ENCODE measurements at places on chromosomes 6 and 20.

- DNase-seq, result no peak
These were observed 248.8 kb downstream of the SOD2 start for GRCh38 chr6:159444056-159444760.

DNA sequence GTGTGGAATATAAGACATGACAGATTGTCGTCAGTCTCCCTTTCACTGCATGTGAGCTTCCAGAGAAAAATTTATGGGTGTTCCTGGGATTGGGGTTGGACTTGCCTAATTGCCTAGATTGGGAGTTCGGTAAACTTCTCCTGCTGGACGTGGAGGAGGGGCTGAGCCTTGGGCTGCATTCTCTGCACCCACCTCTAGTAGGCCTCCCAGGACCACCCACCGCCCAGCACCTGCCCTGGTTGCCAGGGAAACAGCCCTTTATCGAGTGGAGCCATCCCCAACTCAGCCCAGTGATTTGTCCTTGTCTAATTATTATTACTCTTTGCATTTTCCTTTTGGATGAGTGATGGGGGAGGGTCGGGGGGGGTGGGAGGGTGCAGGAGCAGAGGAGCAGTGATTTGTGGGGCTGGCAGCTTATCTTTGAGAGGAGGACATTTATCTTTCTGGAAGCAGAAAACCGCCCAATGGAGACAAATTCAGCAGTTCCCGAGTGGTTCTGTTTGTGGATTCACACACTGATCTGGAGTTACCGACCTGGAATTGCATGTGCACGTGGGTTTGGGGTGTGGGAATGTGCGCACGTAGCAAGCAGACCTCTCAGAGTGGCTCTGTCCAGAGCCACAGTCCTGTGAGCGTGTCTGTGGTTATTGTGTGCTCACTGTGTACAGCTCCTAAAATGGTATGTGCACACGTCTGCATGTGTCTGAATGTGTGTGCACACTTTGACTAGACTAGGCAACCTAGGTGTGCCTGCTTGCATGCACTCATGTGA, 104.5 kb downstream of the DHX35 start:
- peak; percentile 28 for DNase-seq

- DNase-seq, result no peak
These were observed 141.5 kb downstream of the C6orf118 start for GRCh38 chr6:165167861-165168260.

- DNase-seq, result no peak
These were observed 141.6 kb downstream of the BTBD9 start for GRCh38 chr6:38498085-38498484.

GRCh38 chr6:90494067-90494780, 92.6 kb downstream of the MAP3K7 start:
- no peak for DNase-seq

DNA sequence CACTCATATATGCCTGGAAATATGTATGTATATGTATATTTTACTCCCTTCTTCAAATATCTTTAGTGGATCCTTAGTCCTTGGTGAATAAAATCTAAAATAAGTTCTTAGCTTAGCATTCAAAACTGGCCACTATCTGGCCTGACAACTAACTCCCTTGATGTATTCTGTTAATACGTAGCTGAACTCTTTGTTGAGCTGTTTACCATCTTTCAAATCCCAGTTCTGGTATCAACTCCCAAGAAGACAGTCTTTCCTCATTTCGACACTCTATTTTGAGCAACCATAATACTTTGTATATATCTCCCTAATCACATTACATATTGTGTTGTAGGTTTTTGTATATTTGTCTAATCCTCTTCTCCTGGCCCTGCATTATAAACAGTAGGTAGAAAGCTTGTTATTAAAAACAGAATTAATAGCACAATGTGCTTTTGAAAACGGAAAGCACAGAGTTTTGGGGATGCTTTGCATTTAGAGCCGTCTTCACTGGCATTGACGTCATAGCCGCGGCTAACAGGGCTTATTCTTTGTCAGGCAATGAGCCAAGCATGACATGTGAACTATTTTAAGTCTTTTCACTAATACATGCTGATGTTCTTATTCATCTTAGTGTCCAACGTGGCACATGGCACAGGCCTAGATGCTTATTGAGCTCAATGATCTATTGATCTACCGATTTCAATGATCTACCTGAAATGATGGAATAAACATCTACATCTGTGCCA, 47.2 kb upstream of the CCN2 start:
- DNase-seq, result no peak

GRCh38 chr20:57653910-57654309, 33.7 kb upstream of the ZBP1 start:
- no peak for DNase-seq

DNA sequence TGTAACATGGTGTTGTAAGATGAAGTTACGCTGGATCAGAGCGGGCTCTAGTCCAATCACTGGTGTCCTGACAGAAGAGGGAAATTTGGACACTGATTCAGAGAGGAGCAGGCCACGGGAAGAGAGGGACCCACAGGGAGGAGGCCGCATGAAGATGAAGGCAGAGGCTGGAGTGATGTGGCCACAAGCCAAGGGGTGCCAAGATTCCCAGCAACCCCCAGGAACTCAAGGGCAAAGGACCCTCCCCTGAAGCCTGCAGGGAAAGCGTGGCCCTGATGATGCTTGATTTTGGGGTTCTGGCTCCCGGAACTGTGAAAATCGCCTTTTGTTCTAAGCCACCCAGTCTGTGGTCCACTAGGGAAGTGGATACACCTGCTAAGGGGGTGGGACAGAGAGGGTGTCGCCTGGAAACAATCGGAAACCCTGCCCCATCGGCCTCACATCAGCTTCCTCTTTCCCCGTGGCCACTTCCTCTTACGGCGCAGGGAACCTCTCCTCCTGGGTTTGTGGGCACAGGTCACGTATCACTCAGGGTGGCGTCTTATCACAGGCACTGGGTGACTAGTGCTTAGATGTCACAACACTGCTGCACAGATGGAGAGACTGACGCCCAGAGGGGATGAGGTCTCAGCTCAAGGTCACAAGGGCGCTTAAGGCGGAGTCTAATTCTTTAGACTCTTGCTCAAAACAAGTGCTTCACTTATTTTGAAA, 58.0 kb downstream of the SULF2 start:
- peak; percentile 91 for DNase-seq

DNA sequence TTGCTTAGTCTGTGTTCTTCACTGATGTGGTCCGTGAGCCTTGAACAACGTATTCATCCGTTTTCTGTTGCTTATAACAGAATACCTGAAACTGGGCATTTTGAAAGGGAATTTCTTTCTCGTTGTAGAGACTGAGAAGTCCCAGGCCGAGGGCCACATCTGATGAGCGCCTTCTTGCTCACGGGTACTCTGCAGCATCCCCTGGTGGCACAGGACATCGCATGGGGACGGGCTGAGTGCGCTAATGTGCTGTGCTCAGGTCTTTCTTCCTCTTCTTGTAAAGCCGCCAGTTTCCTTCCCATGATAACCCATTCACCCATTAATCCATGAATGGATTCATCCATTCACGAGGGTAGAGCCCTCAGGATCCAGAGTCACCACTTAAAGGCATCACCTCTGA, 161.0 kb downstream of the NFATC2 start:
- DNase-seq, result no peak

DNA sequence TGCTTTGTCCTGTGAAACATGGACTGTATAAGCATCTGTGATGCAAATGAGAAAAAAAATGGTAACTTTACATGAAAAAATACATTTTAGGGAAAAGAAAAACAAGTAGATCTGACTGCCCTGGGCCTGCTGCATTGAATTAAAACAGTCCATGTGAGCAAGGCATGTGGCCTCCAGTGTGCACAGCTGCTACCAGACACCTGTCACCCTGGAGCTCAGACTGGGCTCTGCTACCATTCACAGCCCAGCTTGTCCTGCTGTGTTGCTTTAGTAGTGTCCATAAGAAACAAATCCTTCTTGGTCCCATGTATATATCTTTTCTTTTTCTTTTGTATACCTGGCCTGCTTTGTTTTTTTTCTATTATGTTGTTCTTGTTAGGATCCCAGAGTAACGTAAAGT, 315.9 kb downstream of the NKAIN2 start:
- no peak for DNase-seq

DNA sequence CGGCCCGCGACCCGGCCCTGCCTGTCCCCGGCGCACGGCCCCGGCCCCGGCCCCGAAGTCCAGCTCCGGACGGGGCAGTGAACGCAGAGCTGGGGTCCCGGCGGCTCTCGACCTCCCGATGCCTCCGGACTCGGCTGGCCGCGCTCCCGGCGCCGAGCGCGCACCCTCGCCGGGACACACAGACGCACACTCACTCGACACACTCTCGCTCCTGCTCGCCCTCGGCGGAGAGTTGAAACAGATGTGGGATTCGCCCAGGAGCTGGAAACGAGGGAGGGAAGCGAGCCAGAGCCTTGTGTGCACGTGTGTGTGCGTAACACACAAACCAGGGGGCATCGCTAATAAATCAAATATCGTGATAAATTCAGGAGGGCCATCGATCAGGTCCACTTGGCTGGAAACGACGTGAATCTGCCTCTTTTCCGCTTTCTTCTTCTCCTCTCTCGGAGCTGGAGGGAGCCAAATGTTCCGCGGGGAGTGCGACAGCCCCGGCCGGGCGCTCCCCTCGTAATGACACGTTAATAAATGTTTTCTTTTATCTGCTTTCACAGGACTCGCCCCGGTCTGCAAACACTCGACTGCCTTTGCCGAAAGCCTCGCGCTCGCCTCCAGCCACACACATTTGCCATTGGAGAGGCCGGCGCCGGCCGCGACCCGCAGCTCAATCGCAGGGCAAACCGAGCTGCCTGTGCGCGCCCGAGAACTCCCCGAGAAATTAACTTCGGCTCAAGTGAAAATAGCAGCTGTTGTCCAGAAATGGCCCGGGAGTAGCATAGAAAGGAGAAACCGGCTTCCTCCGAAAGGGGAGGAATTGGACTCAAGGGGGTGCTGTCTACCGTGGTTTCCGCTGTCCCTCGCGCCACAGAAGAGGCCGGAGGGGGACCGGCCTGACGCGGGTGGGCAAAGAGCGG, 828 bp upstream of the SULF2 start:
- no peak for DNase-seq

DNA sequence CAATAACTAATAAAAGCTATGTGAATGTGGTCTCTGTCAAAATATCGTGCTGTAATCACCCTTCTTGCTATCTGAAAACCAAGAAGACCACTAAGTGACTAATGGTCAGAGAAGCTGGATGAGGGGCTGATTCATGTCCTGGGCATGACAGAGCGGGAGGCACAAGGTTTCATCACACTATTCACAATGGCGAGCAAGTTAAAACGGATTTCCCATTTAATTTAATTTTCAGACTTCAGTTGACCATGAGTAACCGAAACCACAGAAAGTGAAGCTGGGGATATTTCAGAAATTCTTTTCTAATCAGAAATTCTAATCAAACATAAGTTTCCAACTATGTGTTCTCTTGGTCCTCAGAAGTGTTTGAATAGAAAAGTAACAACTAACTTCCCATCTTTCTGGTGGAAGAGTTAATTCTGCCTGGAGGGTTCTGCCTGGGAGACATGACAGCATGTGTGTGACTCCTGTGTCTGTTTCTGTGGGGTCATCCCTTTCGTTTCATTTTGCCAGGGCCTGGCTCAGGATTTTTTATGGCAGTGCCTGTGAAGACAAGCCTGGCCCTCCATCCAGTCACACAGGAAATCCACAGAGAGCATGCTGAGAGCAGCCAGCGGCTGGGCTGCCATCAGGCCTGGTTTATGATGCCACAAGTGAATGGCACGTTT, 98.9 kb downstream of the FAM120B start:
- no peak for DNase-seq

GRCh38 chr20:792248-792647, 23.9 kb upstream of the SLC52A3 start:
- no peak for DNase-seq

DNA sequence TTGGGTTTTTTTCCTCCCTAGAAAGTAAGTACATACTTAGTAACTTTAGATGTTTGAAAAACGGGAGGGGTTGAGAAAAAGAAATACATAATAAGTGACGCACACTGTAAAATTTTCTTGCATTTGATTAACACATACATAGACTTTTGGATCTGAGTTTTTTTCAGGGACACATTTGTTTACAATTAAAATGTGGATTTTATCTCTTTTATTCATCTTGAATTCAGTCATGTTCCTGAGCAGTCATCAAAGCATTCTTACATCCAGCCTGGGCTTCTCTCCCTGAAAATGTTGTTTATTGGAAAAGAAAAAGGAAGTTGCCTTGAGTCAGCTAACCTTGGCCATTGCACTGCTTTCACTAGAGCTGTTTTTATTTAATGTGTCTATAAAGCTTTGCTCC, 8.7 kb upstream of the RPP40 start:
- no peak for DNase-seq

All from NAMALWA (cell line).